ENCODE measurements at places on chromosomes 6 and 20. TPM values are rescaled to one million over a fixed set of nuclear protein-coding genes. Genes with fewer than 3 reads are reported as not detected.

DNA sequence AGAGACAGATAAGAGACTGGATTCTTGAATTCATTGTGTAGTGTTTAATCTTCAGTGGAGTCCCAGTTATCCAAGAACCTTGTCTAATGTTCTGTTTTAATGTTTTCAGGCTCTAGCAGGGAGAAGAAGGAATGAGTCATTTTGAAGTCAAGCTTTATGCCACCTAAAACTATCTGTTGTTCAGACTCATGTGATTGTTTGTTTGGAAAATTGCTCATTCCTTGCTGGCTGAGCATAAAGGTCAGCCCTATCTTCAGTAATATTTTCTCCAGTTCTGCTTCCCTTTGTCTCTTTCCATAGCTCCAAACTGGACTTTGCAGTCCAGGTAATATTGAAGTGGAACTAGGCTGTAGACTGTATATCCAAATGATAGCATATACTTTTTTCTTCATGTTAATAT is 34.2 kb downstream of the CLVS2 start:
- H3K4me1 ChIP-seq, result no peaks in the 10 kb centered on the region
- H3K27ac ChIP-seq, result no peak overlapping the region
- no peak for DNase-seq
- no peak overlapping the region for H3K4me3 ChIP-seq
- H3K27me3 ChIP-seq, result no peaks in the 10 kb centered on the region

- H3K27ac ChIP-seq, result no peak overlapping the region
- peaks cover 3% of the 10 kb centered on the region for H3K4me1 ChIP-seq
- H3K4me3 ChIP-seq, result no peak overlapping the region
- no peak for DNase-seq
Observed at GRCh38 chr6:134678436-134678889, 271.4 kb downstream of the ALDH8A1 start.

DNA sequence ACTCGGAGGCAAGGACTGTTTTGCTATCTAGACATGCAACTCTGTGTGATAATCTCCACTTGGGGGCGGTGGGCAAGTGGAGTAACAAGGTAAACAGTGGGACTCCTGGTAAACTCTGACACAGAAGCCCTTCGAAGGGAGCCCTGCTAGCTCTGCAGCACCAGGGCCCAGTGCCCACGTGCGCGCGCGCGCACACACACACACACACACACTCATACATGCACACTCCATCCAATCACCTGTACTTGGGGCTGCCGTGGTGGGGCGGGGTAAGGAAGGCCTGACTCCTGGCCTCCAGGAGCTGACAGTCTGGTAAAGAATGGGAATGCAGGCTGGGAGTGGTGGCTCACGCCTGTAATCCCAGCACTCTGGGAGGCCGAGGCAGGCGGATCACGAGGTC is 36.4 kb downstream of the TAF4 start:
- H3K27me3 ChIP-seq, result no peaks in the 10 kb centered on the region
- no peak for DNase-seq
- H3K4me3 ChIP-seq, result no peak overlapping the region
- H3K36me3 ChIP-seq, result peaks cover 2% of the 10 kb centered on the region

Gene DOK5
- total RNA-seq, result not detected

GRCh38 chr6:105107207-105107606 is 72.6 kb downstream of the POPDC3 start:
- H3K36me3 ChIP-seq, result no peaks in the 10 kb centered on the region
- H3K27ac ChIP-seq, result no peak overlapping the region
- no peaks in the 10 kb centered on the region for H3K4me1 ChIP-seq
- no peak overlapping the region for H3K4me3 ChIP-seq

Gene SIRPB1
- 7.1 TPM for total RNA-seq

Gene QRSL1
- total RNA-seq, result 11.6 TPM

GRCh38 chr6:149433881-149434280 is 33.8 kb downstream of the SUMO4 start:
- H3K4me3 ChIP-seq, result no peak overlapping the region
- H3K36me3 ChIP-seq, result no peaks in the 10 kb centered on the region

GRCh38 chr6:17986656-17987446 is 584 bp downstream of the KIF13A start:
- H3K36me3 ChIP-seq, result no peaks in the 10 kb centered on the region
- peaks cover 8% of the 10 kb centered on the region for H3K4me1 ChIP-seq
- DNase-seq, result no peak
- H3K4me3 ChIP-seq, result no peak overlapping the region

- no peak for DNase-seq
- peaks cover 89% of the 10 kb centered on the region for H3K36me3 ChIP-seq
- H3K27me3 ChIP-seq, result no peaks in the 10 kb centered on the region
- H3K27ac ChIP-seq, result peak overlapping the region; percentile 93
- peak overlapping the region; percentile 51 for H3K4me3 ChIP-seq
Observed at GRCh38 chr20:48751871-48752270, 75.9 kb downstream of the PREX1 start.

Gene XKR7
- not detected for total RNA-seq

DNA sequence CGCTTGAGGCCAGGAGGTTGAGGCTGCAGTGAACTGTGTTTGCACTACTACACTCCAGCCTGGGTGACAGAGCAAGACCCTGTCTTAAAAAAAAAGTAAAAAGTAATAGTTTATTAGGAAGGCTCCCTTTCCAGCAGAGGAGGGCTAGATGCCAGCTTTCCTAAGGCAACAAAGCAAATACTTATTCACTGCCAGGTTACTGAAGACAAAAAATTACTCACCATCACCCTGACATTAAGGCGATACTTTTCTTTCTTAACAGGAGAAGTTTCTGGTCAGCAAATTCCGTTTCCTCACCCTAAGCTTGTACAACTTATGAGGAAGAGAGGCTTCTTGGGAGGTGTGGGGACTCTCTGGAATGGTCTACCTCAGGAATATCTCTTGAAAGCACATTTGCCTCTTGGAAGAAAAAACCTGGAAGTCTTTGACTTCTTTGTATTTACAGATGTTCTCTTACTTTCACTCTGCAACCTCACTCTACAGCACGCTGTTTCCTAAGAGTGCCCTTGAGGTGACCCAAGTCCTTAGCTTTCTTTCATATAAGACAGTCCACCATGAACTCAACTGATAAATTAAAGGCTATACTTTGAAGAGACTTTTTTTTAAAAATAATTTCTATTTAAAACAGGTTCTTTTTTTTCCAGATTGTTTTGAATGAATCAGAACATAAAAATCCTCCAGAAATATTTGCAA is 52.9 kb upstream of the TRAF3IP2 start:
- peaks cover 18% of the 10 kb centered on the region for H3K36me3 ChIP-seq
- H3K4me3 ChIP-seq, result no peak overlapping the region
- no peak for DNase-seq
- no peak overlapping the region for H3K27ac ChIP-seq

DNA sequence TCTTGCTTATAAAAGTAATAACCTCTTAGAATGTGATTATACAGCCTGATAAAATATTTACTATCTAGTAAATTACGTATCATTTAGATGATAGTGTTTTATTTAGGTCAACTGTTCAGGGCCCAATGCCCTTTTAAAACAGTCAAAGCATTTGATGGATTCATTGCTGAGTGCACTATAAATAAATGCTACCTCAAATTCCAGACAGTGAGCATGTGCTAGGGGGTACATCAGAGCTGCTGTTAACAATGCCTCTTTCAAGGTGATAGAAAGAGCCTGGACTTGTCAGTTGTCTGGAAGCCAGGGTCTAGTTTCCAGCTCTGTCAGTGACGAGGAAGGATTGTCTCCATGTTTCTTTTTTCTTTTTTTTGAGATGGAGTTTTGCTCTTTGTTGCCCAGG is 7.5 kb upstream of the TMEM242 start:
- peaks cover 35% of the 10 kb centered on the region for H3K4me1 ChIP-seq
- H3K27me3 ChIP-seq, result peaks cover 38% of the 10 kb centered on the region
- no peak overlapping the region for H3K27ac ChIP-seq
- no peak overlapping the region for H3K4me3 ChIP-seq
- H3K36me3 ChIP-seq, result no peaks in the 10 kb centered on the region
- DNase-seq, result no peak

GRCh38 chr20:33304046-33304445 is 21.0 kb downstream of the BPIFB1 start:
- no peak overlapping the region for H3K27ac ChIP-seq
- H3K27me3 ChIP-seq, result no peaks in the 10 kb centered on the region
- no peak for DNase-seq
- no peaks in the 10 kb centered on the region for H3K36me3 ChIP-seq

GRCh38 chr20:44457016-44457415 is 18.7 kb upstream of the TTPAL start:
- DNase-seq, result no peak
- H3K4me1 ChIP-seq, result no peaks in the 10 kb centered on the region
- H3K4me3 ChIP-seq, result no peak overlapping the region
- H3K27ac ChIP-seq, result no peak overlapping the region

Gene RUNX2
- 43.4 TPM for total RNA-seq

Gene C6orf89
- total RNA-seq, result 53.8 TPM

Gene RPS18
- 2,403 TPM for total RNA-seq

Gene BPI
- total RNA-seq, result not detected

Gene MRAP2
- total RNA-seq, result not detected

Gene POM121L2
- not detected for total RNA-seq

- H3K27me3 ChIP-seq, result no peaks in the 10 kb centered on the region
- H3K36me3 ChIP-seq, result peaks cover 70% of the 10 kb centered on the region
- H3K4me1 ChIP-seq, result peaks cover 22% of the 10 kb centered on the region
- DNase-seq, result no peak
- no peak overlapping the region for H3K27ac ChIP-seq
- H3K4me3 ChIP-seq, result no peak overlapping the region
Observed at GRCh38 chr6:160035693-160036330, 66.9 kb downstream of the IGF2R start.

DNA sequence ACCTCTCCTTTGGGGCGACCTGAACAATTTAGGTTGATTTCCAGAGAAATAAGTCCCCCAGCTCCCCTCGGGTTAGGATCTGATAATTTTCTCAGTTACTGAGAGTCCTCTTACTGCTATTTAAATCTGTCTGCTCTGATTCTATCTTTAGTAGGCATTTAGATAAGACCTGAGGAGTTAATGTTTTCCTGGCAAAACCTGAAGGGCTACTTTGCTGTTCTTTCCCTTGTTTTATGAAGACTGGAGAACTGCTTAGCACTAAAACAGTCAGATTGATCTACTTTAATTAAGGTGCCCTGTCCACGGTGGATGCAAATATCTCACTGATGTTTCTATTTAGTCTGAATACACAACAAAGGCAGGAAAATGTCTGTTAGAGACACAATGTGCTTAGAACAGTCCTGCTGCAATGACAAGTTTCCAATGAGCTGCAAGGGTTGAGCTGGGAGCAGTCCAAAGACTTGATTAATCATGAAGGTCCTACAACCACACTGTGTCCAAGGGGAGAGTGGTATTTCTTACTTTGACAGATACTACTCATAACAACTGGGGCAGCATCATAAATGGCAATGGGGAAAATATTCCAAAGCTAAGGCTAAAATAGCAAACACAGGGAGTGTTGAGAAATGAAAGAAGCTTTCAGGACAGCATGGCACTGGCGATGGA is 15.7 kb downstream of the ADTRP start:
- H3K27ac ChIP-seq, result no peak overlapping the region
- peaks cover 5% of the 10 kb centered on the region for H3K4me1 ChIP-seq
- H3K4me3 ChIP-seq, result no peak overlapping the region
- no peaks in the 10 kb centered on the region for H3K27me3 ChIP-seq
- H3K36me3 ChIP-seq, result no peaks in the 10 kb centered on the region
- no peak for DNase-seq

GRCh38 chr6:88548891-88549505 is 382.9 kb upstream of the CNR1 start:
- H3K4me1 ChIP-seq, result no peaks in the 10 kb centered on the region
- H3K27me3 ChIP-seq, result no peaks in the 10 kb centered on the region
- H3K4me3 ChIP-seq, result no peak overlapping the region

GRCh38 chr6:115583290-115583689 is 477.4 kb downstream of the FRK start:
- no peaks in the 10 kb centered on the region for H3K36me3 ChIP-seq
- H3K27ac ChIP-seq, result no peak overlapping the region
- DNase-seq, result no peak

DNA sequence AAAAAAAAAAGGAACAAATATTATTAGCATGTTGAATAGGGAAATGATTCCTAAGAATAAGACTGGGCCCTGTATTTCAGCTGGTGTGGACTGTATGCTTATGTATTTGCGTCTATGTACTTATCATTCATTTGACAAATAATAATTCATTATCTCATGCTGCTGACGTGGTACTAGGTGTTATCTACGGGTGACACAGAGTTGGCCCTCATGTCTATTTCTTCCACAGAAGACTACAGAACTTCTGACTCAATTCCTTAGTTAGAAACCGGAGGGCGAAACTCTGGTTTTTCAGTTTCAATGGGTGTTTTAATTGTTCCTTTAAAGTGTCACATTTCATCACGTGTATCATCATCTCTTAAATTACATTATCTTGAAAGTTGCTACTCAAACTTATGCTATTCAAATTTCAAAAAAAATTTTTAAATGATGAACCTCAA is 305.9 kb downstream of the CLIC5 start:
- no peak overlapping the region for H3K4me3 ChIP-seq
- H3K27me3 ChIP-seq, result no peaks in the 10 kb centered on the region
- DNase-seq, result peak; percentile 34

Gene SPDEF
- total RNA-seq, result not detected

DNA sequence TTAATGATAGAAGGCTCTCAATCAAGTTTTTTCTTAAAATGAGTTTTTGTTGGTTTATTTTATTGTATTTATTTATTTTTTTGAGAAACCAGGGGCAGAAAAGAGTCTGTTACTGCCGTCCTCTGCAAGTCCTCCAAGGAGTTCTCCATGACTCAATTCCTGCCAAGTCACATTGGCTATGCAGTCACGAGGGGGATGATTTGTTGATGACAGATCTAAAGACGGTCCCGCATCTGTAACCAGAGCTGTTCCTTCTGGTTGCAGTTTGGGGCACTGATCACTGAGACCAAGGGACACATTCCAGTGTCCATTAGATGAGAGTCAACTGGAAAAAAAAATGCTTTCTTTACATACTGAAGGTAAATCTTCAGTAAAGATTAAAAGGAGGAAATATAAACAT is 13.9 kb upstream of the TSHZ2 start:
- no peak overlapping the region for H3K27ac ChIP-seq
- H3K27me3 ChIP-seq, result peaks cover 2% of the 10 kb centered on the region
- no peaks in the 10 kb centered on the region for H3K4me1 ChIP-seq
- no peak overlapping the region for H3K4me3 ChIP-seq
- H3K36me3 ChIP-seq, result no peaks in the 10 kb centered on the region

- H3K4me1 ChIP-seq, result peaks cover 25% of the 10 kb centered on the region
- no peak for DNase-seq
- no peak overlapping the region for H3K4me3 ChIP-seq
- H3K27me3 ChIP-seq, result no peaks in the 10 kb centered on the region
- H3K36me3 ChIP-seq, result peaks cover 44% of the 10 kb centered on the region
Observed at GRCh38 chr20:33832103-33832804, 21.1 kb downstream of the CHMP4B start.

GRCh38 chr20:1828786-1829131 is 66.4 kb upstream of the SIRPA start:
- H3K27me3 ChIP-seq, result no peaks in the 10 kb centered on the region
- no peak for DNase-seq
- H3K4me3 ChIP-seq, result no peak overlapping the region
- H3K4me1 ChIP-seq, result no peaks in the 10 kb centered on the region

Gene LHFPL5
- not detected for total RNA-seq
